ENCODE measurements at places on chromosomes 3 and 15.

DNA sequence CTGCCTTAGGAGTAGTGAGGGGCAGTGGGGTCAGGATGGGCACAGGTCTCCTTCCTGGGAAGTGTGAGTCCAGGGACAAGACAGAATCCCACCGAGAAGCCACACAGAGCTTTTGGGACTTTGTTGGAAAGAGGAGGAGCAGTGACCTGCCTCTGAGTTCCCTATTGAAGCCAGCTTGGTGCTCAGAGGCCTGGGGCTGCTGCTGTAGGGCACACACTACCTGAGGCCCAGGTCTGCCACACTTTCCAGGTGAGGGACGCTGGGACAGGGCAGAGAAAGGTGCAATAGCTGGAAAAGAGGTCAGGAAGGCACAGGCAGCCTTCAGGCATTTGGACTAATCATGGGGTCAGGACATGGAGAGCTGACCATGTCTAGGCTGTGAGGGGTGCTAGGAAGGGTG lies 67.7 kb downstream of the SCN5A start:
- no peak for DNase-seq

- DNase-seq, result no peak
Observed at GRCh38 chr3:31448882-31449243, 83.9 kb upstream of the STT3B start.

GRCh38 chr3:149384911-149385321 lies 7.5 kb upstream of the TM4SF1 start:
- peak; percentile 72 for DNase-seq

DNA sequence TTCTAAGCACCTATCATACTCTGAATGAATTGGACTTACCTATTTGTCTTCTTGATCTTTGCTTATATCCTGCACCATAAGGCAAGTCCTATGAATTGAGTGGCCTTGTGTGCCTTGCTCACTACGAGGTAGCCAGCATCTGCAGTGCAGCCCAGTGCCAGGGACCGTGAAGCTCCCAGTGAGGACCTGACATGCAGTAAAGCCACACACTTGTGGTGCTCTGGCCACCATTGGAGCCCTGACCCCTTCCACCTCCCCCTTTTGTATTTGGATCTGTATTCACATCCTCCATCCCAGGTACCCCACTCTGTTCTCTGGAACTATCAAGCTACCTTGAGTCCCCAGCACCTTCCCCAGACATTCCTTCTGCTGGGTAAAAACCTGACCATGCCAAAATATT lies 52.1 kb downstream of the BSN start:
- DNase-seq, result no peak

DNA sequence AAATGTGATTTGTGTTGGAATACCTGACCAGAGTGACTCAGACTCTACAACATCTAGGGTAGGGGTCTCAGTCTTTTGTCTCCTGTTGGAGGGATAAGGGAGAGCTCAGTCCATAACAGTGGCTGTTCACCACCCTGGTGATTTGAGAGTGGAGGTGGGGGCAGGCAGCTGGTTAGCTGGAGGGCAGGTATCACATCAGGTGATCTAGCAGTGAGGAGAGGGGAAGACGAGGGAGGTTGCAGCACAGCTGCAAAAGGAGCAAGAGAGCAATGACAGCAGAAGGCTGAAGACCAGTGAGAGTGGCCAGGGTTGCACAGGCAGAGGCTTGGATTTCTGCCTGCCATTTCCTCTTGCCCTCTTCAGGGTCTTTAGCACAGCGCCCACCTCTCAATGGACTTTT lies 38.4 kb downstream of the PLCL2 start:
- DNase-seq, result no peak

DNA sequence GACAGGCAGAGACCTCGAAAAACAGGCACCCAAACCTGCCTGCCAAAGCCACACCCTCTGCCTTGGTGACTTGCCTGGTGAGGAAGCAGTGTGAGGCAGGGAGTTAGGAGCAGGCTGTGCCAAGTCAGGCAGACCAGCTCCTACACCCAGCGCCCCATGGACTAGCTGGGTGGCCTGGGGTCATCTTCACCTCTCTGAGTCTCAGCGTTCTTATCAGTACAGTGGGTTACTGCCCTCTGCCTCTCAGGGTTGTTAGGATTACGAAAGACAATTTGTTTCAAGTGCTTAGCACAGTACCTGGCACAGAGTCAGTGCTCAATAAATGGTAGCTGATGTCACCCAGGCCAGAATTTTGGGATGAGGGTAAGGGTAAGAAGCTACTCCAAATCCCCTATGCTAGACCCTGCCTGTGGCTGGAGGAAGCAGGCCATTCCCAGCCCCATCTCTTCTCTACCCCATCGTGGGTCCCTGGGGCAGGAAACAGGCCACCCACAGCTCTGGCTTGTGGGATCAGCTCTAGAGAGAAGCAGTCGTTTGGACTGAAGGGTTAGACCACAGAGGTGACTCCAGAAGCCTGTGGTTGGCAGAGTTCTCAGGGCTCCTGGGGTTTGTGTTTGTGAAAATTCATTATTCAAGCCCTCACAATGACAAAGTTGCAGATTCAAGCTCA lies 10.1 kb downstream of the SLC51B start:
- no peak for DNase-seq

Data from GM04504 (cell line).